ENCODE measurements at places on chromosomes 16 and 17.

- no peak for DNase-seq
Observed at GRCh38 chr16:84105948-84106740, 10.6 kb downstream of the MBTPS1 start.

DNA sequence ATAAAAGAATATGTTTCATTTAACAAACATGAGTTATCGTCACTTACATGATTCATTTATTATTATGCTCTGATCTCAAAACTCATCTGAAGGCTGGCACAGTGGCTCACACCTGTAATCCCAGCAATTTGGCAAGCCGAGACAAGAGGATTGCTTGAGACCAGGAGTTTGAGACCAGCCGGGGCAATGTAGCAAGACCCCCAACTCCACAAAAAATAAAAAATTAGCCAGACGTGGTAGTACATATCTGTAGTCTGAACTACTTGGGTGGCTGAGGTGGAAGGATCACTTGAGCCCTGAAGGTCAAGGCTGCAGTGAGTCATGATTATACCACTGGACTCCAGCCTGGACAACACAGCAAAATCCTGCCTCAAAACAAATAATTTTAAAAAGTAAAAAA, 16.0 kb downstream of the APPBP2 start:
- no peak for DNase-seq

DNA sequence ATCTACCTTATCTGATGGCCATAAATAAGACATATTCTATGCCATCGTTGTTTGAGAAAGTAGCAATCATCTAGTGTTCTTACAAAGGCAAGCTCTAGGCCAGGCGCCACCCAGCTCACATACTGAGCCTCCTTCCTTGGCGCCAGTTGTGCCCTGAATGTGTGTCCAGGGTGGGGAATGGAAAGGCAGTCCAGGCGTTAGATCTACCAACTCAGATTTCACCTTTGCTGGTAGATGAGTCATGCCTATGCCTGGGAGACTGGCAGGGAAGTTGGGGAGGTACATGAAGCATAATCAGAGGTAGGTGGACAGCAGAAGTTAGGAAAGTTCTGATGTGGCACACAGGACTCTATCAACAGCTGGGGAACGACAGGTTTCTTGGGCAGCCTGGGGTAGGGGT, 23.6 kb downstream of the SDR42E1 start:
- DNase-seq, result peak; percentile 23

GRCh38 chr16:10776280-10776679, 32.6 kb downstream of the NUBP1 start:
- DNase-seq, result no peak
